ENCODE measurements at places on chromosomes 4 and X. TPM values are rescaled to one million over a fixed set of nuclear protein-coding genes. Genes with fewer than 3 reads are reported as not detected.

- no peak for DNase-seq
Measured at GRCh38 chr4:168162604-168163003, 70.3 kb downstream of the ANXA10 start.

- DNase-seq: no peak
Measured at GRCh38 chr4:153773236-153773690, 13.4 kb upstream of the RNF175 start.

- DNase-seq: no peak
Measured at GRCh38 chrX:72110876-72111708, 20.6 kb downstream of the RTL5 start.

GRCh38 chr4:136001791-136002190 is 1530.5 kb downstream of the PCDH18 start:
- no peak for DNase-seq

DNA sequence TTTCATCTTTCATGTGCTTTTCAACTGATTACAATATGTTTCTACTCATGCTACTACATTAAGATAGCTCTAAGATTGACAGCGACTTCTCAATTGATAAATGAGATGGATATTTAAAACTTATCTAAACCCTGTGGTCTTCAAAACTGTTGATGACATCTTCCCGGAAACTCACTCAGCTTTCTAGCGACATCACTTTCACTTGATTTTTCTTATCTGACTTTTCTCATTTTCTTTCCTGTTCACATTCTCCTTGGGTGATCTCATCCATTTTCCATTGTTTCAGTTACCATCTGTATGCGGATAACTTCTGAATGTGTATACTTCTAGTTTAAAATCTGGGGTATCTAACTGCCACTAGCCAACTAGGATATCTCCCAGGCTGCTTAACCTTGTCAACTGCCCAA is 3.1 kb downstream of the POLR2B start:
- no peak for DNase-seq

DNA sequence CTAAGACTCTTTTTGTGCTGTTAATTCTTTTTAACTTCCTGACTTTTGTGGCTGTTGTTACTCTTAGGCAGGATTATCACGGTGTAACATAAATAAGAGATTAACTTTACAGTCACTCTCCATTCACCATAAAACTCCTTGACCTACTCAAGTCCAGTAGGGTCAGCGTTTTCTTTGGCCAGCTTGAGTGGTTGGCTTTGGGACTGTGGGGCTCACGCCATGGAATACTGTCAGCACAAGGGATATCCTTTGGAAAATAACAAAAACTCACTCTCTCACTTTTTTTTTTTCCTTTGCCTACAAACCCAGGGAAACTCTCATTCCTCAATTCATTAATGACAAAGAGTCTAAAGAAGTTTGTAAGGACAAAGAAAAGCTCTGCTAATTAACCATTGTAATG is 89.4 kb upstream of the TLL1 start:
- DNase-seq: no peak

DNA sequence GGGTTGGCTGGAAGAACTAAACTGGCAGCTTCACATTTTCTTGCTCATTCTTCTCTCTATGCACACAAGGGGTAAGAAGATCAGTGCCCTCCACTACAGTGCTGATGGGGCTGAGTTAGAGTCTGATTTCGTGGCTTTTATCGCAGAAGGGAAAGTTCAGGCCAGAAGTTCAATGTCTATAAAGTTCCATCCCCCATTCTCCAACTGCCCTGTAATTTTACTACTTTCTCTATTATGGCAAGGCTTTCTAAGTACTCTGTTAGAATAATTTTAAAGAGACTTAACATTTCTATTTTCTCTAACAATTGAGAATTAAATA is 293.9 kb downstream of the BMPR1B start:
- no peak for DNase-seq

DNA sequence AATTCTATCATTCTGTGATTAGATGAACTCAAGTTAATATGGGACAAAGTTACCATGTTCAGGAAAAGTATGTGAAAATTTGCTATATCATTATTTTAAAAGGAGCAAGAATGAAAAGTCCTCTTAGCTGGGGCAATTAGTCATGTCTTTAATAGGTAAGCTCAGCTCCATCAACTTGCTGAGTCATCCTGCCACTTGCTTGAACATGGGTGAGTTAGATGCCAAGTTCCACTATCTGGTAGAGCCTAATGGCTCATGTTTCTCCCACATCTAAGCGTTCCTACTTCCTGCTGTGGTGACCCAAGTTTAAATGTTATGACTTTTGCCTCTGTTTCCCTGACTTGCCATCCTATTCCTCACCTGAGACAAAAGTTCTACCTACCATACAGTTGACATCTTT is 276.8 kb downstream of the ZNF674 start:
- DNase-seq: no peak

- no peak for DNase-seq
Measured at GRCh38 chrX:133391111-133391510, 24.2 kb downstream of the GPC4 start.

ASB9 gene
- polyA plus RNA-seq: 4.1 TPM

Data from forelimb muscle (tissue), 1 donor.